Esophagus muscularis mucosa (tissue), 4 donors: ENCODE measurements at places on chromosomes 2 and 18. TPM values are rescaled to one million over a fixed set of nuclear protein-coding genes. Genes with fewer than 3 reads are reported as not detected.

ARHGEF4 gene
- total RNA-seq: 25.5 TPM

LRATD1 gene
- total RNA-seq: 11.2 TPM

DNA sequence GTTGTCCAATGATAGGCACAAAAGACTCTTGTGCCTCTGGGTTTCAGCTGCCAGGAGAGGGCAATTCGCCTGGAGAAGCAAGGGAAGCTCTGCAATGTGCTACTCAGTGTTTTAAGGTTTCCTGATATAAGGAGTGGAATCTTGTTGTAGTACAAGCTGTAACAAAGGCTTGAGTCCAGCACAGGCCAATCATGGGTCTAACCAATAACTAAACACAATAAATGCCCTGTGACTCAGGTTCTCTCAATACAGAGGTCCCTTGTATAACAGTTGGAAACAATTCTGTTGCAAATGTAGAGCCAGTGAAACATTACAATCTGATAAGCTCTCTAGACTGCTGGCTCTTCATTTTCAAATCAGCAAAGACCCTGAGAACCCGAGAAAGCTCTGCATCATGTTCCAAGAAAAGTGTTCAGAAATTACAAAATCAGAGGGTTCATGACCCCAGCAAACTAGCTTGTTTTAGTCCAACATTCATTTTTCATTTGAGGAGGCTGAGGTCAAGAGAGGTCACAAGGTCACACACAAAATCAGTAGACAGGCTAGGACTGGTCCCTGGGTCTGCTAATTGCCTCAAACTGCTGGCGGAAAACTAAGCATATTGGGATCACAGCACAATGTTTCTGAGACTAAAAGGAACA lies 59.0 kb upstream of the DNMT3A start:
- no peak for DNase-seq

DNA sequence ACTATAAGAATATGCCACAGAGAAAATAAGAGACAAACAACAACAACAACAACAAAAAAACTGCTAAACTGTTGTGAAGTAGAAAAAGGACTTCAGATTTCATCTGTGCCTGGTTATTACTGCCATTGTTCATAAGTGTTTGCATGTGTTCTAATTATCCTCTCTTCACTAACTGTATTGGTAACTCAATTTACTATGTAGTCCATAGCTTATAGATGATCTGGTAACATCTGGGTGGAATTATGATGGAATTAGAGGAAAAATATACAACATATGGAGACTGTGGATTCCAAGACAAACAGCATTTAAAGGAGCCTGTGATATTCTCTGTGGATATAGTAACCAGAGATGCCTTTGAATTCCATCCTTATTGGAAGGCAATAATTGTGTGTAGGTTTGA lies 1891.5 kb upstream of the PIK3C3 start:
- no peak for DNase-seq

DNA sequence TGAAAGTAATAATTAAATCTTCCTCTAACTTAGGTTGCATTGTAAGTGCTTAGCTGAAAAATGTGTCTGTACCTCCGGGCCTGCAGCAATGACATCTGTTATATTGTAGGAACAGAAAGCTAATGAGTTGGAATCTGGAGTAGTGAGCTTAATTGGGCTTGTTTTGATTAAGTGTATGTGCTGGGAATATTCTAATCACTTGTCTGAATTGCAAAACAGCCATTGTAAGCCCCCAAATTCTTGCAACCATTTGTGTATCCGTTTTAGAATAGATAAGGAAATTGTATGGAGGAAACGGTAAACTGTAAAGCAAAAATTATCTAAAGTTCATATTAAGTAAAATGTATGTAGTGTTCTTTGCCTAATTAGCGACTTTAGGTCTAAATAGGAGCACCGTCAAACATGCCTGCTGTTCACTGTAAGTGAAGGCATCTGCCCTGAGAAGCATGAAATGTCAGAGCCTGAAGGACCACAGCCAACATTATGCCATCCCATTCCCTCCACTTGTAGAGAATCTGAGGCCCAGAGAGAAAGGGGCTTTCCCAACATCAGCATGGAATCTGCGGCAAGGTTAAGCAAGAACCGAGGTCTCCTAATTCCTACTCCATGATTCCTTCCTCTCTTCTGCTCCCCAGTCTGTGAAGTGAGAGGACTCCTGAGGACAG lies 466.4 kb downstream of the TDRD15 start:
- DNase-seq: no peak

- no peak for DNase-seq
Measured at GRCh38 chr2:26521054-26521912, 43.4 kb upstream of the OTOF start.

DNA sequence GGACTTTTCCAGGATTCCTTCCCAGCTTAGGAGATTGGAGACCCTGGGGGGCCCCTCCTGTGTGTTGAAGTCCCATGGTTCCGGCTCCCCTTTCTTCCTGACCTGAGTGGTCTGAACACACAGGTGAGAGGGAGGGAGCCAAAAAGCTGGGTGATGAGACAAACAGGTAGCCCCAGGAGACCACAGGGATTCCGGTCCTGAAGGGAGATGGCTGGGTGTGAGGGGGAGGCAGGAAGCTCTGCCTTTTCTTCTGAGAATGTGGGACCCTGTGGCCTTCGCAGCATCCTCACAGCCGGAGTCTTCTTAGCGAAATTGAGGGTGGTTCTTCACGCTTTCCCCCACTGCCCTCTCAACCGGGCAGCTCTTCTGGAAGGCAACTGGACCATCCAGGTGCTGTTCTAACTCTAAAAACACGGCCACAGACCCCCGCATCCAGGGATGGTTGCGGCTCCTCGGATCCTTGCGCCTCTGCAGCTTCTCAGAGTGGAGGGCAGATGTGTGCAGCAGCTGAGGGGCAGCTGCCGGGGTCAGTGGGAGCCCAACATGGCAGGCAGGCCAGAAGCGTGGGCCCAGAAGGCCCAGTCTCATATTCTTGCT lies 4.4 kb downstream of the SLC66A3 start:
- DNase-seq: peak; percentile 86

GRCh38 chr2:152418688-152419087 lies 83.7 kb downstream of the FMNL2 start:
- peak; percentile 24 for DNase-seq
